Kasumi-1 (cell line): ENCODE measurements at places on chromosomes 11 and 22.

DNA sequence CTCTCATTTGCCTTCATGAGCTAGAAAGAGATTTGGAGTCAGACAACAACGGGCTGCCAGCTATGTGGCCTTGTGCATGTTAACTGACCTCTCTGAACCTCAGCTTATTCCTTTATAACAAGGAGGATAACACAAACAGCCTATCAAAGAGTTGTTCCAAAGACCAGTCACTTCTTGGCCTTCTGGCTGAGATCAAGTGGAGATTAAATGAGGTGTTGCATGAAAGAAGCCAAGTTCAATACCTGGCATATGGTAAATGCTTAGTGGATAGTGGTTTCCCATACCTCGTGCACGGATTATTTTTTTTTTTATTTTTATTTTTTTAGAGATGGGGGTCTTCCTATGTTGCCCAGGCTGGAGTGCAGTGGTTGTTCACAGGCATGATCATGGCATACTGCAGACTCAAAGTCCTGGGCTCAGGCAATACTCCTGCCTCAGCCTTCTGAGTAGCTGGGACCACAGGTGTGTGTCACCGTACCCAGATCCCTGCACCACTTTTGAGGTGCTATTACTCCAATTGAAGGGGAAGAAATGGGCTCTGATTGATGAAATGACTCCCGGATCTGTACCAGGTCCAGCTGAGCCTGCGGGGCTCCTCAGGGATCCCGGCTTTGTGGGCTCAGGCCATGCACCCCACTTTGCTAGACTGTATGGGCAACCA is 4.9 kb downstream of the LGALS1 start:
- no peak for DNase-seq

- no peak for DNase-seq
Observed at GRCh38 chr22:48084729-48085050, 1322.2 kb downstream of the TBC1D22A start.

DNA sequence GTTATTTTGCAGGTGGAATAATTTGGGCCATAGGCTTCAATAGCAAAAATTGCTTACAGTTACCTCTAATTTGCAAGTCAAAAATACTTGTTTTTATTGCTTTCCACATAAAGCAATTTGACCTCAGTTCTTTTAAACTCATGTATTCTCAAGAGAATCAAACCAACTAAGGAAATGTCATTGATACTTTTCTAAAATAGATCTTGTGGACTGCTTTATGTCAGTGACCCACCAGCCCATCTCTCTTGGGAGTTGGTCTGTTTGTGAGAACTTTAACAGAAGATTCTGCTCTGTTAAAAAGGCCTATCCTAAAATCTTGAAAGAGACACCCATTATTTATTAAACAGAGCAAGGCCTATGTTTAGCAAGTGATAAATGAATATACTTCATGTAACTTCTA is 75.2 kb downstream of the DDIAS start:
- no peak for DNase-seq

GRCh38 chr11:11963067-11963466 is 45.4 kb downstream of the DKK3 start:
- no peak for DNase-seq

- no peak for DNase-seq
Observed at GRCh38 chr22:29268511-29269229, 602 bp downstream of the EWSR1 start.

DNA sequence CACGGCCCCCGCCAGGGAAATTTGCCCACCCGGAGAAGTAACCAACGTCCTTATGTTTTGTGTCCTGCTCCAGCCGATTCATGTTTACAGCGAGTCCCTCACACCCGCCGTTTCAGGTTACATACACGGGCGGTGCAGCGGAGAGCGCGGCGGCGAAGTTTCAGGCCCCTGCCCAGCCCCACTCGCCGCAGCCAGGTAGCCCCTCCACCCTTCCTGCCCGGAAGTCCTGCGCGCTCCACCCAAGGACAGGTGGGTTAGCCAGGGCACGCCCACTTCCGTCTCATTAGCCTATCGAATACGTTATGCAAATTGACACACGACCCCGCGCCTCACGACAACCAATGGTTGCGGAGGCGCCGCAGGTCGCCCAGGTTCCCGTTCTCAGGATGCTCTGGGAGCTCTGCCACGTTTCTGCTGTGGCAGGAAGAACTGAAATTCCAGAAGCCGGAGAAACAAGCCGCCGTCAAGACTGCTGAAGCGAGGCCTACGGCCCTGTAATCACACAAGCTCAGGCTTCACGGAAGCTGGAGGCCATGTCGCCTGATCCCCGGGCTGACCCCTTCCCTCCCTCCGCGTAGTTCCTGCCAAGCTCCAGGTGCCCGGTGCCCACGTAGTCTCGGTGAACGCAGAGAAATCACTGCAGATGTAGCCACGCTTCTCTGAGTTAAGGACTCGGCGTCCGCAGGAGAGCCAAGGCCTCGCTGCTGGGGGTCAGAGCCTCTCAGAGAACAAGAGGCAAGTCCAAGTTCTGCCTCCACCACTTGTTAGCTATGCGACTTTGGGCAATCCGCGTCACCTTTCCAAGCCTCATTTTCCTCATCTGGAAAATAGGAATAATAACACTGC is 22.4 kb upstream of the MYH9 start:
- no peak for DNase-seq

GRCh38 chr11:16832193-16832539 is 93.7 kb downstream of the C11orf58 start:
- no peak for DNase-seq

DNA sequence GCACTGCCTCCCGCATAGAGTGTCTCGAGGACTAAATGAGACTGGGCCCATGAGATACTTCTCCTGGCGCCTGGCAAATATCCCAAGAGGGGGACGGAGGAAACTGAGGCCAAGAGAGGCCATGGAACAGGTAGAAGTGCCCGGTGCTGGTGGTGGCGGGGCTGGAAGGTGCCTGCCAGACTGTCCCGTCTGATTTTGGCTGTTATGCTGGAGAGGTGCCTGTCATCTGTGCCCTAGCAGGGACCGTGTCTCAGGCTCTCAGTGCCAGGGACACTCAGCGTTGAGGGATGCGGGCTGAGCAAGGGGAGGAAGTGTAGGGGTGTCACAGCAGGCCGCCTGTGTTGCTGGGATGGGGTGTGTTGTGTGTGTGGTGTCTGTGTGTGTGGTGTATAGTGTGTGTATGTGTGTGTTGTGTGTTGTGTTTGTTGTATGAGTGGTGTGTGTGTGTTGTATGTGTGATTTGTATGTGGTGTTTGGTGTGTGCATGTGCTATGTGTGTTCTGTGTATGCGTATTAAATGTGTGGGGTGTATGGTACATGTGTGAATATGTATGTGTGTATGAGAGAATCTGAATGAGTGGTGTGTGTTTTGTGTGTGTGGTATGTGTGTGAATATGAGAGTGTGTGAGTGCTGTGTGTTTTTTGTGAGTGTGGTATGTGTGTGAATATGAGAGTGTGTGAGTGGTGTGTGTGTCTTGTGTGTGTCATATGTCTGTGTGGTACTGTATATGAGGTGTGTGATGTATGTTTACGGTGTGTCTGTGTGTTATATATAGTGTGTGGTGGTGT is 21.3 kb upstream of the SHISAL1 start:
- DNase-seq: no peak

DNA sequence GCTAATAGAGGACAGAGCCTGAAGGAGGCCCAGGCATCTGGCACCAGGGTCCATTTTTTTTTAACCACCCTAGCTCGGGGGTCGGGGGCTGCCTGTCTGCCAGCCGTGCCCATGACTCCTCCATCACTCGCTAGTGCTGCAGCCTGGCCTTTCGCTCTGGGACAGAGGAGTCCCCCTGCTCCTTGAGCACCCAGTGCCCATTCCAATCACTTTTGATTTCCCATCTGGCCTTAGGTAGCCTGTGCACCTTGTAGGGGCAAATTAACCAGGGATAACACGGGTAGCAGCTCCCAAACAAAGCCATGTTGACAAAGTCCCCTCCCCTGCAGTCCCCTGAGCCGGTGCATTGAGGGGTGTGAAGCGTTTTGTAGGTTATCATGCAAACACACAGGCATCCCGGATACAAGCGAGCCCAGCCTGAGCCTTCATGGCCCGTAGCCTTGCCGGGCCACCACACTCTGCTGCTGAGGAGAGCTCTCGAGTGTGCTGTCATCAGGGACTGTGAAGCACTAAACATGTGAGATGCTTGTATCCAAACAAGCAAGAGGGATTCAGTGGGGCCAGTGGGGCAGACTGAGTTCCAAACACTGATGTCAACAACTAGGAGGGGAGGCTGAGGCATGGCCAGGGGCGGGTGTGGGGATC is 208.7 kb downstream of the DSCAML1 start:
- DNase-seq: no peak

- DNase-seq: no peak
Observed at GRCh38 chr22:37358917-37359316, 68.4 kb downstream of the ELFN2 start.

GRCh38 chr11:11944444-11944843 is 64.0 kb downstream of the DKK3 start:
- no peak for DNase-seq

DNA sequence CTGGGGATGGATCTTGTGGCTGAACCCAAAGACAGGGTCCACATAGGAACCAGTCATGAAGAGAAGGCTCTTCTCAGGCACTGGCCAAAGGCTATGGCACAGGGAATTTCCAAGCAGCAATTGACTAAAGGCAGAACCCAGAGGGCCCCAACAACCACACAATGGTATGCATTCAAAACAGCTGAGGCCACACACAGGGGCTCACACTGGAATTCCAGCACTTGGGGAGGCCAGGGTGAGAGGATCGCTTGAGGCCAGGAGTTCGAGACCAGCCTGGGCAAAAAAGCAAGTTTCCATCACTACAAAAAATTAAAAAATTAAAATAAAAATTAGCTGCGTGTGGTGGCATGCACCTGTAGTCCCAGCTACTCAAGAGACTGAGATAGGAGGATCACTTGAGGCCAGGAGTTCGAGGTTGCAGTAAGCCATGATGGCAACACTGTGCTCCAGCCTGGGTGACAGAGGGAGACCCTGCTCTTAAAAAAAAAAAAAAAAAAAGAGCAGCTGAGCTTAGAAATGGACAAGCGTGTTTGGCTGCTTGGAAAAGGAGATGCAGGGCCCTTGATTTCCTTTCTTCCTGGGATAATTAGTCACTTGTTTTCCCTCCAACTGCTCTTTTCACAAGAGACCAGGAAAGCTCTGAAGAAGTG is 44.6 kb downstream of the MYH9 start:
- DNase-seq: no peak

GRCh38 chr22:35971456-35972119 is 57.0 kb downstream of the RBFOX2 start:
- peak; percentile 26 for DNase-seq

DNA sequence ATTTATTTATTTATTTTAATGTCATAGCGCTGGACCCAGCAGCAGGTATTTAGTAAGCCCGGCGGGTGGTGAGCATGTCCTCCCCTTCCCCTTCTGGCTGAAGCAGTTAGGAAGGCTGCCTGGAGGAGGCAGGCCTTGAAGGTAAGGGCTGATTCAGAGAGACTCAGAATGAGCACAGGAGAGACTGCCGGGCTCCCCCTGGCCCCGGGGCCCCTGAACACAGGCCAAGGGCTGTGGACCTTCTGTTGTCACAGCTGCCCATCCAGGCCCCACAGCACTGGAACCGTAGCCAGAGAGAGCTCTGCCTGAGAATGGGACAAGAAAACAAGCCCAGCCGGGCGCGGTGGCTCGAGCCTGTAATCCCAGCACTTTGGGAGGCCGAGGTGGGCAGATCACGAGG is 52.8 kb downstream of the KCNJ4 start:
- no peak for DNase-seq

DNA sequence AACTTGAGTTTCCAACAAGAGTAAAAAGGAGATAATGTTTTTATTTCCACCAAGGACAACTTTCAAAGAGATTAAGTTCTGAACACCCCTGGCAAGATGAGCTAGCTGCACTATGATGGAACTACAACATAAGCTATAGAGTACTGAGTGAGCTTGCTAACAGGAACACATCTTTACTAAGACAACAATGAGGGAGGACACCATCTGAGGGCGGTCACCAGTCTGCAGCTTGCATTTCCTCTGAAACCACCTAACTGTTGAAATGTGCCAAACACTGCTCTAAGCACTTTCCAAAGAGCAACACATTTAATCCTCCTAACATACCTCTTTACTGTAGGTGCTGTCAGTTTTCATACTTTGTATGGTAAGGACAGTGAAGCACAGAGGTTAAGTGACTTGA is 68.4 kb downstream of the TCF20 start:
- peak; percentile 68 for DNase-seq

DNA sequence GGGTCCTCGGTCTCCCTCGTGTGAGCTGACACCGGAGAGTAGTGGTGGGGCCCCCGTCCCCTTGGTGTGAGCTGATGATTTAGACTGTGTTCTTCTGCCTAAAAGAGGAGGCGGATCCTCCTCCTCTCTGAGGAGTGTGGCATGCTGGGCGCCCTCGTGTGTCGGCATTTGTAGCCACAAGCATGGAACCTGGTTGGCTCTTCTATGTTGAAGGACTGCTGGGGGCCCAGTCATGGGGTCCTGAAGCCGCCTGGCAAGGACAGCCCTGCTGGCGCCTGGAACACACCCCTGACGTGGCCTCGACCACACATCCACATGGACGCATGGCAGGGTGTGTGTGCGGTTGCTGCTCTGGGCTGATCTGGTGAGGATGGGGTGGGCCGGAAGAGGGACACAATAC is 50.2 kb downstream of the AP2A2 start:
- peak; percentile 79 for DNase-seq

DNA sequence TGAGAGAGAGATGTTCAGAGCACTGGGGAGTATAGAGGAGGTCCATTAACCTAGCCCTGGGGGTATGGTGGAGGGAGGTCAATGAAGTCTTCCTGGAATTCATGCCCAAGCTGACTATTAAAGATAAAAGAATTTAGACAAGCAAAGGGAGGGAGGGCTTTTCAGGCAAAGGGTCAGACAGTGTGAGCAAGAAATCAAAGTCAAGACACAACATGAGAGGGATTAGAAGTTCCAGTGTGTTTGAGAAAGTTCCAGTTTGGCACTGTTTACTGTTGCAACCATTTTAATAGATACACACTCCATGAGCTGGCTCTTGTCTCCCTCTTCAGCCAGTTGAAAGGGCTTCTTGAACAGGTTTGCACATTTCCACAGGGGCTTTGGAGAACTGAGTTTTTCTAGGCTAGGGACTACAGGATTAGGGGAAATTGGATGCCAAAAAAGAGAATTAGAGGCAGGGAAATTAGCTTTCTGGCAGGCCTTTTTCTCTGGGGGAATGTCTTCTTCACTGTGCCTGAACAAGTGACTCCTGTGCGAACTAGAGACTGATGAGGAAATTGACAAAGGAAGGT is 14.7 kb upstream of the NNMT start:
- DNase-seq: no peak

DNA sequence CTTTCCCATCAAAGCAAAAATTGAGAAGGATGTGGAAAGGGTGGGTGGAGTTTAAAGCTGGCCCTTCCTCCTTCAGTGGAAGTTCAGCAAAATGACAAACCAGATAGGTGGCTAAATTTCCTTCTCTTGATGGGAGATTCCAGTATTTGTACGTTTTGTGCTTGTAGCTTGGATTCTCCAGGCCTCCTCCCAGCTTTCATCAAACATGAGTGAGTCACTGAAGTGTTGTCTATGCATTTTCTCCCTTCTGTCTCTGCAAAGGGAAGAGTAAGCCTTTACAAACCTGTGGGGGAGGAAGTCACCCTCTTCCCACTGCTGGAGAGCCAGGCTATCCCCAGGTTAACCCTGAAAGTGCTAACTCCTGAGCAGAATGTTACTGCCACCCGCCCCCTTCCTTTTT is 6.4 kb downstream of the MARK2 start:
- DNase-seq: peak; percentile 16

- no peak for DNase-seq
Observed at GRCh38 chr11:70423523-70424505, 25.5 kb downstream of the CTTN start.

- no peak for DNase-seq
Observed at GRCh38 chr11:17012712-17013547, 1.3 kb downstream of the PLEKHA7 start.
